ENCODE measurements at places on chromosomes 1 and 21.

GRCh38 chr1:242842094-242842493 lies 317.6 kb upstream of the PLD5 start:
- DNase-seq: no peak

DNA sequence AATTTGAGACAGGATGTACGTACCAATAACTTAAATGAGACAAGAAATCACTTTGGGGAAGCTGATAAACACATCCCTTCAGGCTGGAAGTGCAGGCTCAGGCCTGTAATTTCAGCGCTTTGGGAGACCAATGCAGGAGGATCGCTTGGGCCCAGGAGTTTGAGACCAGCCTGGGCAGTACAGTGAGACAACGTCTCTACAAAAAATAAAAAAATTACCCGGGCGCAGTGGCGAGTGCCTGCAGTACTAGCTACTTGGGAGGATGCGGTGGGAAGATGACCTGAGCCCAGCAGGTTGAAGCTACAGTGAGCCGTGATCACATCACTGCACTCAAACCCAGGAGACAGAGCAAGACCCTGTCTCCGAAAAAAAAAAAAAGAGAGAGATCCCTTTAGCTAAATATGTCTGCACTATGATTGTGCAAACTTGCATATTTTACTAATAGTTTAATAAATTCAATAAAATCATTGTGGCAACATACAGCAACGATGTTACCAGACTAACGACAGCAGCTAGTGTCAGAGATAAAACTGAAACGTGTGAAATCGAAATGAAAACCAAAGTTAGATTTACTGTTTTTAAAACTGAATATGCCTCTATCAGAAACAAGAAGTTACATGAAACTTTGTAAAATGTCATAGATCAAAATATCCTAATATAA lies 54.7 kb downstream of the CD2 start:
- no peak for DNase-seq

- DNase-seq: peak; percentile 31
Observed at GRCh38 chr1:15426492-15427279, 11.6 kb upstream of the CTRC start.

- no peak for DNase-seq
Observed at GRCh38 chr1:113941245-113941559, 12.1 kb downstream of the HIPK1 start.

- no peak for DNase-seq
Observed at GRCh38 chr1:117267232-117267774, 56.6 kb upstream of the VTCN1 start.

GRCh38 chr1:214957330-214958137 lies 125.0 kb upstream of the KCNK2 start:
- peak; percentile 90 for DNase-seq

DNA sequence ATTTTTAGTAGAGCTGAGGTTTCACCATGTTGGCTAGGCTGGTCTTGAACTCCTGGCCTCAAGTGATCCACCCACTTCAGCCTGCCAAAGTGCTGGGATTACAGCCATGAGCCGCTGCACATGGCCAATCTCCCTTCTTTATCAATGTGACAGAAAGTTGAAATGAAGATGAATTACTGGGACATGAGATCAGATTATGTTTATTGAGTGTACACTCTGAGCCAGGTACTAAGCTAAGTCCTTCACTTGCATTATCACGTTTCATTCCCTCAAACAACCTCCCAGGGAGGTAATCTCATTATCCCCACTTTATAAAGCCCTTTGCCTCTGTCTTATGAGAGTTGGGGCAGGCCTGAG lies 6.3 kb upstream of the CHI3L2 start:
- DNase-seq: no peak

DNA sequence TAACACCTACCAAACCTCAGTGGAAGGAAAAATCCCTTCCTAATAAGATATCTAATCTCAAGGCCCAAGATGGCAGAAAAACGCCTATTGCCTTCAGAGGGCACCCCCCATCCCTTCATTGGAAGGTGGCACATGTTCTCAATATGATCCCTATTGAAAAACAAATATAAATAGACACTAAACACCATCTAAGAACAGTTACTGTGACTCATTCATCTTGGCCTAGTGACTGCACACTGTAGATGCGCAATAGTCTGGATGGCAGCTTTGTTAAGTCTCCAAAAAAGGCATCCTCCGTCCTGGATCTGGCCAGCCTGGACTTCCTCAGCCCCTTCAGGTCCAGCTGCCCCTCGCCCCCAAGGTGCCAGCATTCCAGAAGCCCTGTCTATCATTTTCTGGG lies 121.9 kb downstream of the CAPN8 start:
- DNase-seq: no peak

DNA sequence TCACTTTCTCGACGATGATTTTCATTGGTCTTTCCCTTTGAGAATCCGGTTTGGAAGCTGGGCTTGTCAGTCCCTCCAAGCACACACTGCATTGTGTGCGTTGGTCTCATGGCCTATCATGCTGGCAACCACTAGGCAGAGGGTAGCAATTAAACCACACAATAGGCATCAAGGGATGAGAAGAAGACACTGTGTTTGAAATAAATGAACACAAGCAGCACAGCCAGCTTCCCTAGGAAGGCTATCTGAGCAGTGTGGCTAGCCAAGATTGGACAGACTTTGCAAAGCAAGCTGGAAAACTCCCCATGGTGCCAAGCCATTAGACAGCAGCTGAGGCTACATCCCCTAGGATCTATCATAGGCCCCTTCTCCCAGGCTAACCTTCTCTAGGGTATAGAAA lies 288.7 kb downstream of the NUF2 start:
- no peak for DNase-seq

DNA sequence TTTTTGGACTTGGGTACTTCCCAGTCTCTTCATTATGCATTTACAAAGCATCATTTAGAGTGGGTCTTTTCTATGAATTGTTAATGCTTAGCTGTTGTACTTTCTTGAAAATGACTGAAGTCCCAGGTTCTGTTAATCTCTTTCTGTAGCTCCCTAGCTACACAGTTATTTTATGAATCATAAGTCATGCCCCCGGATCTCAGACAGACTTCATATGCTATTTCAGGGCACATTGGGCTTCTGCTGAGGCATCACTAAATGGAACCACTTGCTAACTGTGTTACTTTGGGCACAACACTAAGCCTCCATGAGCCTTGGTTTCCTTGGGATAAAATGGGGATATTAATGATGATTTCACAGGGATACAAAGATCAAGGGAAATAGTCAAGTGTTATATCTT lies 55.5 kb upstream of the RBM15 start:
- no peak for DNase-seq
